ENCODE measurements at places on chromosomes 2 and 18.

DNA sequence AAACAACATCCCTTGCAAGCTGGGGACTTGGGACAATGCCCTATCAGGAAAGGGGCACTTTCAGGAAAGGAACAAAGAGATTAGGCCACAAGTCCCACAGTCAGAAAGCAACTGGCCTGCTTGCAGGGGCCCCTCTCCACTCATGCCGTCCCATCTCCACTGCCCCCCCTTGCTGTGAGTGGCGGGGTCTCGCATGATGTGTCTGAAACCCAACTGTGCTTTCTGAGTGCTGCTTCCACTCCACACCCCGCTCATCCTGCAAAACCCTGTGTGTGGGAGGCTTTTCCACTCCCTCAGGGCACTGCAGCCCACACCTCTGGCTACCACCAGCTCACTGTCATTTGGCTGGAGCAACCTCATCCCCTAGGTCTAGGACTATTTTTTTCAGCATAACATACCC is 7.9 kb downstream of the HS6ST1 start:
- DNase-seq: no peak

- DNase-seq: no peak
Observed at GRCh38 chr2:45786836-45787357, 135.4 kb downstream of the PRKCE start.

GRCh38 chr2:15943378-15944280 is 3.3 kb downstream of the MYCN start:
- DNase-seq: no peak

DNA sequence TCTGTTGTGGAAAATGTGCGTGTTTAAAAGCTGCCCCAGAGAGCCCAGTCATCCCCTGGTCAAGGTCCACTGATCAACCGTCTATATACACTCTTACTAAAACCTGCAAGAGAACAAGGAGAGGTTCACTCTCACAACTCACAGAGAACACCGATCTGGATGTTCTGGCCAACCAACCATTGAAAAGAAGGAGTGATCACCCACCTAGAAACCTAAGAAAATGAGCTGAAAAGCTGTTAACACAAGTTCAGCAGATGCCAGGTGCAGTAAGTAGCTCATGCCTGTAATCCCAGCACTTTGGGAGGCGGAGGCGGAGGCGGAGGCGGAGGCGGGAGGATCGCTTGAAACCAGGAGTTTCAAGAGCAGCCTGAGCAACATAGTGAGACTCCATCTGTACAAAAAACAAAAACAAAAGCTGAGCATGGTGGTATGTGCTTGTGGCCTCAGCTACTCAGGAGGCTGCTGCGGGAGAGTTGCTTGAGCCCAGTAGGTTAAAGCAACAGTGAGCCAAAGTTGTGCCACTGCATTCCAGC is 14.5 kb downstream of the ATG16L1 start:
- DNase-seq: no peak

GRCh38 chr2:175430236-175430635 is 248.7 kb upstream of the ATP5MC3 start:
- DNase-seq: no peak

DNA sequence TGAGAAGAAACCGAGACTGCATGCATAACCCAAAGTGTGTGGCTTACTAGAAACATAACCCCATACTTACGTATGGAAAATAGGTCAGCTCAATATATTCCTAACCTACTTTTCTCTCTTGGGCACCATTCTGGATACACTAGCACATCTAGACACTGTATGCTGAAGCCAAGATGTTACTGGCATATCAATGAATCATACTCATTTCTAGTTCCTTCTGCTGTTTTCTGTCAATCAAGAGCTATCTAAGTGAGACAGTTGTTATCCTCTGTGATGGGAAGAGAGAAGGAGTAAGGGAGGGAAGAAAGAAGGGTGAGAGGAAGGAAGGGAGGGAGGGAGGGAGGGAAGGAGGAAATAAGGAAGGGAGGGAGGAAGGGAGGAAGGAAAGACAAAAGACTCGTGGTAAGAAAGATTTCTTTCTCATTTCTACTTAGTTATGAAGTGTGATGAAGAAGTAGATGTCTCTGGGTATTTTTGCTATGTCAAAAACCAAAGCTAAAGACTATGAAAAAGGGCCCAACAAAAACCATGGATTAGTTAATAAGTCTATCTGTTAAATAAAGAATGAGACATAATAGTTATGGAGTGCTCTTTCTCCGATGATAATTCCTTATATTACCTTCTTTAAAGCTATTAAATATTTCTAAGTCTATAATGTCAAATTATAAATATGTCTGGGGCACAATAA is 248.4 kb downstream of the ZNF521 start:
- DNase-seq: no peak

DNA sequence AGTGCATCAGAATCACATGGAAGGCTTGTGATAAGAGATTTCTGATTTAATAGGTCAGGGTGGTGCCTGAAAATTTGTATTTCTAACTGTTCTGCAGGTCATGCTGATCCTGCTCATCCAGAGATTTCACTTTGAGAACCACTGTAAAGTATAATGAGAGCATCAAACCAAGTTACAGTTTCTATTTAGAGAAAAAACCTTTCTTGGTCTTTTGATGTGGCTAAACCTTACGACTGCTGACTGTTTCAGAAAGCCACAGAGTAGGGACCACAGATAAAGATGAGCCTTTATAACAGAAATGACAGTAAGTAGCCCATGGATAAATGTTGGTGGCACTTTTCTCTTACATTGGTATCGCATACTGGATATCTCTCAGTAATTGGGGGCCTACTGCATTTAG is 109.4 kb upstream of the FANCL start:
- no peak for DNase-seq

Measured in RWPE1 (cell line).